ENCODE measurements at places on chromosomes 7 and 10. TPM values are rescaled to one million over a fixed set of nuclear protein-coding genes. Genes with fewer than 3 reads are reported as not detected.

- no peaks in the 10 kb centered on the region for H3K27me3 ChIP-seq
- DNase-seq = no peak
- H3K4me1 ChIP-seq = peaks cover 16% of the 10 kb centered on the region
- no peak overlapping the region for H3K4me3 ChIP-seq
- H3K36me3 ChIP-seq = no peaks in the 10 kb centered on the region
- no peak overlapping the region for H3K27ac ChIP-seq
Measured at GRCh38 chr7:106737202-106737562, 76.2 kb upstream of the CCDC71L start.

Gene PYROXD2
- 10.0 TPM for total RNA-seq

Gene CFAP70
- total RNA-seq = 0.75 TPM

GRCh38 chr7:149809215-149809614, 29.0 kb upstream of the ZNF862 start:
- no peak overlapping the region for H3K27ac ChIP-seq
- no peaks in the 10 kb centered on the region for H3K27me3 ChIP-seq
- H3K4me1 ChIP-seq = no peaks in the 10 kb centered on the region
- no peaks in the 10 kb centered on the region for H3K36me3 ChIP-seq
- H3K4me3 ChIP-seq = no peak overlapping the region

DNA sequence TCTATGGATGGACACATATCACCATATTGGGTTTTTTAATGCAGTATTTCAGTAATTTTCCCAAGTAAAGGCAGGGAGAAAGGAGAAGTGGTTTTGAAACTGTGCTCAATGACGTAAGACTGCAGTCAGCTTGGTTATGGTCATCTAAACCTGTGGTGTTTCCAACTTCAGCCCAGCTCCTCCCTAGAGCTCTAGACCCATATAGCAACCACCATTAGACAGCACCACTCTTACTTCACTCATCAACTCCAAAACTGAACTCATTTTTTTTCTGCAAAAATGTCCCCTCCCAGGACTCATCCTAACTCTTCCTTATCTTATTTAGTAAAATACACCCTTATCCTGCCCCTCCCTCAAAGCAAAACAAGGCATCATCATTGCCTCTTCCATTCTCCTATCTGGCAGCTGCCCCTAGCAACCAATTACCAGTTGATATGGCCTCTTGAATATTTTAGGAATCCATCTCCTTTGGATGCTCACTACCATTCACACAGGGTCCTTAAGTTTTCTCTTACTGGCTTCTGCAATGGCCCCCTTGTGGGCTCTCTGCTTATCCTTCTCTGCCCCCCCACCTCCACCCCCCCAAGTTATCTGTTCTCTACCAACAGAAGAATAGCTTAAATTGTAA, 1.5 kb upstream of the RALA start:
- peaks cover 2% of the 10 kb centered on the region for H3K27me3 ChIP-seq
- peak overlapping the region; percentile 86 for H3K4me3 ChIP-seq
- peaks cover 37% of the 10 kb centered on the region for H3K4me1 ChIP-seq

DNA sequence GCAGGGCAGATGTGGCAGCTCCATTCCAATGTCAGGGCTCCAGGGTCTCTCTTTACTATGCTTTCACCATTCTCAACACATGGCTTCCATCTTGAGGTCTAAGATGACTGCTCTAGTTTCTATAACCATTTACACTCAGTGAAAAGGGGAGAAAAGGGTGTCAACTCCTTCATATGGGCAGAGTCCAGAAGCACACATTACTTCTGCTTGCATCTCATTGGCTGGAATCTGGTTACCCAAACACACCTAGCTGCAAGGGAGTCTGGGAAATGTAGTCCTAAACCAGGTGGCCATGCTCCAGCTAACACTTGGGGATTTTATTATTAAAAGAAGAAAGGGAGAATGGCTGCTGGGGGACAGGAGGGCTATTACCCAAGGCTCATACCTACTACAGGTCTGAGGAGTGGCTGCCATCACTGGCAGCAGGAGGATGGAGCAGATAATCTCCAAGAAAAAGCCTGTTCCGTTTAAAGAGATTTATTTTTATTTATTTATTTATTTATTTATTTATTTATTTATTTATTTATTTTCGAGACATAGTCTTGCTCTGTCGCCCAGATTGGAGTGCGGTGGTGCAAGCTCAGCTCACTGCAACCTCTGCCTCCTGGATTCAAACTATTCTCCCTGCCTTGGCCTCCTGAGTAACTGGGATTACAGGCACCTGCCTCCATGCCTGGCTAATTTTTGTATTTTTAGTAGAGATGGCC, 29.1 kb upstream of the LBX1 start:
- DNase-seq = no peak
- H3K4me1 ChIP-seq = no peaks in the 10 kb centered on the region
- peaks cover 34% of the 10 kb centered on the region for H3K27me3 ChIP-seq
- H3K27ac ChIP-seq = no peak overlapping the region
- no peaks in the 10 kb centered on the region for H3K36me3 ChIP-seq

DNA sequence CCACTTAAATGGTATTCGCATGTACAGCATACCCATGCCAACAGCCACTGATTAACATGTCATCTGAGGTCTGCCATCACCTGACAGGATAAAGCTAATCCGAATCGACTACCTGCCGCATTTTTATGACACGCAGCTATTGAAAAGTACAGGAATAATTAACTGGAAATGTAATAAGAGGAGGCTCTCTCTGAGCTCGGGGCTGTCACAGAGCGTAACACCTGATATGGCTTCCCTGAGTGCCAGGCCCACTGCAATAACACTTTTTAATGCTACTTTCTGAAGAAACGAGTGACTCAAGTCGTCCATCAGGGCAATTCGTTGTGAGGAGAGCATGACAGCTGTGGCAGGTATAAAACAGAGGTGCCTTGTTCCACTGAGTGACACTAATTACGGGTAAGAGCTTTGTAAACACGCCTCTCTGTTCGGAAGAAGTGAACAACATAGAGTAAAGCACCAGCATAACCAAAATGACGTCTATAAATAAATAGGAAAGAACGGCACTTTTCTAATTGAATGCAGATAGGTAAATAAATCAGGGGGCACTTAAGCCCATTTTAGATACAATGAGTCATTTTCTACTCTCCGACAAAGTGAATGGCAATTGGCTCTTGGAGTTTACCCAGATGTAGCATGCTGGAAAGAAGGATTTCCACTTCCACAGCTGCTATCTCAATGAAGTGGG, 56.5 kb upstream of the CREB5 start:
- no peak for DNase-seq
- H3K36me3 ChIP-seq = no peaks in the 10 kb centered on the region
- no peak overlapping the region for H3K27ac ChIP-seq
- H3K4me1 ChIP-seq = no peaks in the 10 kb centered on the region

DNA sequence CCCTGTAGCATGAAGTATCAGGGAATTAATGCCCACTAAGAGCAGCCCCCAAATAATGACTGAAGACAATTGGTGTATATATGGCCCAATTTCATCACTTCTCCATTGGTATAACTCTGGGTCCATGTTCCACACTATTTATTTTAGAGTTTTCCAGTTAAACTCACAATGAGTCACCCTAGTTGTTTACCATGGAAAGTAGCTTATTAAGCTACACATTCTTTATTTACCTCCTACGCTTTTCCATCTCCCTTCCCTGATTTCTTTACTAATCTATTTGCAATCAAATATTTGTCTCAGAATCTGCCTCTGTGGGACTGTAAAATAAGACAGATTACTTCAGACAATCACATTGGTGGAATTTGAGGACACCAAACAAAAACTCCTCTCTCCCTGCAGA, 655.6 kb downstream of the SORCS1 start:
- DNase-seq = no peak
- no peak overlapping the region for H3K27ac ChIP-seq
- H3K36me3 ChIP-seq = no peaks in the 10 kb centered on the region
- no peaks in the 10 kb centered on the region for H3K27me3 ChIP-seq
- H3K4me3 ChIP-seq = no peak overlapping the region
- H3K4me1 ChIP-seq = no peaks in the 10 kb centered on the region

- no peaks in the 10 kb centered on the region for H3K36me3 ChIP-seq
- DNase-seq = no peak
- no peak overlapping the region for H3K4me3 ChIP-seq
- no peaks in the 10 kb centered on the region for H3K4me1 ChIP-seq
Measured at GRCh38 chr7:70640266-70640833, 491.6 kb upstream of the GALNT17 start.

Gene ZNF277
- total RNA-seq = 21.2 TPM

DNA sequence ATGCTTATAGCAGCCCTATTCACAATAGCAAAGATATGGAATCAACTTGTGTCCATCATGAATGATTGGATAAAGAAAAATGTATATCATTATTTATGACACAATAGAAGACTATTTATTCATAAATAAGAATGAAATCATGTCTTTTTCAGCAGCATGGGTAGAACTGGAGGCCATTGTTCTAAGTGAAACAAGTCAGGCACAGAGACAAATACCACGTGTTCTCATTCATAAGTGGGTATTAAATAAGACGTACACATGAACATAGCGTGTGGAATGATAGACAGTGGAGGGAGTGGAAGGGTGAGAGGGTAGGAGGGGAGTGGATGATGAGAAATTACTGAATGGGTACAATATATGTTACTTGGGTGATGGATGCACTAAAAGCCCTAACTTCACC, 762.4 kb downstream of the REEP3 start:
- no peak overlapping the region for H3K27ac ChIP-seq
- no peak for DNase-seq
- no peaks in the 10 kb centered on the region for H3K4me1 ChIP-seq
- no peak overlapping the region for H3K4me3 ChIP-seq

Gene SEC31B
- 202 TPM for total RNA-seq

Gene GPR37
- not detected for total RNA-seq

DNA sequence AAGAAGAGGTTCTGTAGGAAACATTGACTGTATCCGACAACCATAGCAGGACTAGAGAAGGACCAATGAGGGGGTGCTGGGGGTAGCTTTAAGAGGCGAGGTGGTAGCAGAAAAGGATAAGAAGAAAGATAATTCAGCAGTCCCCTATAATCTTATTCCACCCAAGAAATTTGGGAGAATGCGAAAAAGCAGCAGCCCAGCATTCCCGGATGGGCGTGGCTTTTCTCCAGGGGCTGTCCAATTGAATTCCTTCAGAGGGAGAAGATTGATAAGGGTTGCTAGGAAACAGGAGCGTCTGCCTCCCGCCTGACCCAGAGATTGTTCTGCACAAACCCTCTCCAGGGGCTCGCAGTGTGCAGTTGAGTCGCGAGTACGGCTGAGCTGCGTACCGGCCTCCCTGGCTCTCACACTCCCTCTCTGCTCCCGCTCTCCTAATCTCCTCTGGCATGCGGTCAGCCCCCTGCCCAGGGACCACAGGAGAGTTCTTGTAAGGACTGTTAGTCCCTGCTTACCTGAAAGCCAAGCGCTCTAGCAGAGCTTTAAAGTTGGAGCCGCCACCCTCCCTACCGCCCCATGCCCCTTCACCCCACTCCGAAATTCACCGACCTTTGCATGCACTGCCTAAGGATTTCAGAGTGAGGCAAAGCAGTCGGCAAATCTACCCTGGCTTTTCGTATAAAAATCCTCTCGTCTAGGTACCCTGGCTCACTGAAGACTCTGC, at the start of gene GRM3:
Gene GRM3 (plus strand): TSS at position 349 of the 721 bp plus-strand sequence. CDS start 121,237 bp downstream, outside the sequence.
- peaks cover 27% of the 10 kb centered on the region for H3K27me3 ChIP-seq
- no peaks in the 10 kb centered on the region for H3K36me3 ChIP-seq
- DNase-seq = no peak
- no peak within 1 kb of the TSS for H3K27ac ChIP-seq
- H3K4me3 ChIP-seq = no peak within 1 kb of the TSS
- no peaks in the 10 kb centered on the region for H3K4me1 ChIP-seq

DNA sequence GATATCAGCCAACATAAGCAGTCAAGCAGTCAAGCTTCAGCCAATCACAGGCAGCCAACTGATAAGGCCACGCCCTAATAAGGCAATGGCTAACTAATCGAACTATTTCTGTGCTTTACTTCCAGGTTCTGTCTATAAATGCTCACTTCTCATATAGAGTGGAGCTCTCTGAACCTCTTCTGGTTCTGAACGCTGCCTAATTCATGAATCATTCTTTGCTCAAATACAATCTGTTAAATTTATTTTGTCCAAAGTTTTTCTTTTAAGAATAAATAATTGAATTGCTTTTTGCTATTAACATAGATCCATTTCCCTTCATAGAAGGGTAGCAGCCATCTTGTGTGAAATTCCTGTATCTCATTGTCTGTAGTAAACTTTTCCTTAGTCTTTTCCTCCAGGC, 97.9 kb upstream of the TMEM72 start:
- no peak overlapping the region for H3K4me3 ChIP-seq
- no peaks in the 10 kb centered on the region for H3K36me3 ChIP-seq
- no peak overlapping the region for H3K27ac ChIP-seq
- DNase-seq = no peak
- H3K4me1 ChIP-seq = no peaks in the 10 kb centered on the region

Gene LIPF
- not detected for total RNA-seq

GRCh38 chr7:74217455-74218342, 7.9 kb downstream of the LAT2 start:
- peaks cover 5% of the 10 kb centered on the region for H3K36me3 ChIP-seq
- H3K27ac ChIP-seq = peak overlapping the region; percentile 82
- peak; percentile 43 for DNase-seq
- no peaks in the 10 kb centered on the region for H3K27me3 ChIP-seq

DNA sequence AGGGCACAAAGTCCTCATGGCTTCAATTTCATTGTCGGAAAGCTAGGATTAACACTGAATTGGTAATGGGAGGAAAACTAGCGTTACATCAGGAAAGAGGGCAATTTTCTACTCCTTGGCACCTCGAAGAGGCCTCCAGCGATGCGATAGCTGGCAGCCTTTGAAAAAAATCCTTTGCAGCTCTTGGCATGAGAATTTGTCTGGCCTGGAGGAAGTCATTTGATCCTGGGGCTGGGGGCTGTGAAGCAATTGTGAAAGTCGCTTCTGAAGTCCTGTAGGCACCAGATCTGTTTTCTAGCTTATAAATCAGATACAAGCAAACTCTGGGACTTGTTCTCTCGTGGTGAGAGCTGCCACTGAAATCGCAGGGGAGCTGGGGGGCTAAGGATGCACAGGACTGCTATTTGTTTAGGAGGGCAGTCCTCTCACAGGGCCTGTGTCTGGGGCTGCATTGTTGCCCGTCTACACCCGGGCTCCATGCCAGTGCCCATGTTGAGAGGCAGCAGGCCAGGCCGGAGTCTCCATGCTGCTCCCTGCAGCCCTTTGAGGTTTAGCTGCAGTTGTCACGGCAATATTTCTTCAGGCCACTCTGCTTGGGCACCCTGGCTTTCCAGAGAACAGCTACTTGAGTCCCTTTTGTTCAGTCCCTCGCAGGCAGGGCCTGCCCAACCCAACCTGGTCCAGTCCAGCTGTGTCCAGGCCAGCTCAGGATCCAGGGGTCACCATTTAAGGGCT, 206.8 kb upstream of the LYZL1 start:
- no peaks in the 10 kb centered on the region for H3K36me3 ChIP-seq
- no peak overlapping the region for H3K27ac ChIP-seq
- DNase-seq = no peak
- H3K4me1 ChIP-seq = no peaks in the 10 kb centered on the region

DNA sequence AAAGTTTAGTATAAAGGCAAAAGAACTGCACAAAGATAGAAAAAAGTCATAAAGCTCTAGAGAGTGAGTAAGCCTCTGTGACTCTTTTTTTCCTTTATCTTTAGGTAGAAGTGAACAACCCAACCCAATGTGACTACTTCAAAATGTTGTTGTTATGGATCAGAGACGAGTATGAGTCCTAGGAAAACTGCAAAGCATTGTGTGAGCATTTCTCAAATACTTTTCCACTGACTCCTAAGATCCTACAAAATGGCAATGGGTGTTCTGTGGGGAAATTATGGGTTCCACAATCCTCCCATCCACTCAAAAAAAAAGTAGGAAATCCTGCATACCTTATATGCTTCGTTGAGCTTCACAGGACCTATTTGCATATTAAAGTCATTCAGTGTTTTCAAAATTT, 177.1 kb downstream of the DGKI start:
- peaks cover 8% of the 10 kb centered on the region for H3K27me3 ChIP-seq
- no peaks in the 10 kb centered on the region for H3K4me1 ChIP-seq
- H3K36me3 ChIP-seq = no peaks in the 10 kb centered on the region

GRCh38 chr7:105218939-105219770, 169.6 kb downstream of the SRPK2 start:
- peaks cover 13% of the 10 kb centered on the region for H3K36me3 ChIP-seq
- H3K27me3 ChIP-seq = no peaks in the 10 kb centered on the region
- no peak overlapping the region for H3K27ac ChIP-seq

All from activated CD4-positive, alpha-beta T cell treated with anti-CD3 and anti-CD28 coated beads, Interleukin-2, amount 10 ng/mL, durations not matched to agents 7 days and 5 days (primary cell).